ENCODE measurements at places on chromosomes 2 and 18.

DNA sequence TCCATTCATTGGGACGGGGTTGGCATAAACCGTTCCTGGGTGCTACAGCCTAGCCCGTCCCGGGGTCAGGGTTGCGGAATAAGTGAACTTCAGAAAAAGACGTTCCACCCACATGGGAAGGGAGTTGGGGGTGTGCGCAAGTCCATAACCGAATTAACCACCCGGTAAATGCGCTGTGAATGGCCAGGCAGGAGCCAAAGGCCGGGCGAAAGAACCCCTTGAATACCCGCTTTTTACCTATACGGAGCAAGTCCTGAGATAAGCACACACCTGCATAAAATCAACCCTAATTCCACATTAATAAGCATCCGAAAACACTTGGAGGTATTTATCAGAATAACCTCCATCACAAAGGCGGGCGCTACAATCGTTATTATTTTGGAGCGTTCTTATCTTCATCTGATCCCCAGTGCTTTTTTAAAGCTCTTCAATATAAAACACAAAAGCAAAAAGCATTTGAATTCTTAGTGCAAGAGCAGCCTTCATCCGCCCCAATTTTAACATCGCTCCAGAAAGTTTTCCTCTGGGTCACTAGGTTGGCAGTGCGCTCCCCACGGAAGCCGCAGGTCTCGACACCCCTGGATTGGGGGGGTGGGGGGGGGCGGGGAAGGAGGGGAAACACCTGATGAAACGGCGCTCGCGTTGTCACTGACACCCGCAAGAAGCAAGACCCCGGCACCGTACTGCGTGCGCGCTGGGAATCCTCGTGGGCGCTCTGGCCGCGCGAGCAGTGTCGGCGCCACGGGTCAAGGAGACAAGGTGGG lies 1.2 kb downstream of the SATB2 start:
- no peak for DNase-seq

DNA sequence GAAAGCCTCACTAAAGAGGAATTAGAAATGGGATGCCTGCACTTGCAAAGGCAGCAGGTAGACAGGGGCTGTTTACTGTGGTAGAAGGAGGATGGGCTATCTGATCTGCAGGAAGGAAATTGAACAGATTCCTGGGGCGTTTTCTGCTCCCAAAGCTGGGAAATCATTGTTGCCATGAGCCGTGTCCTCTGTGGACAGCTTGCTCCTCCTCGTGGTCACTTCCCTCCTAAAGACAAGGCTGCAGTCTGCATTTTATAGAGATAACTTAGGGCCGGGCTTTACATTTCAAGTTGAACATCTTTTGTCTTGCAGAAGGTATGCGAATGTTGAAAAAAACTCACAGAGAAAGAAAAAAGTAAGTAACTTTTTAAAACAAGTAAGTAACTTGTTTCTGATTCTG lies 50.9 kb downstream of the DCDC2C start:
- no peak for DNase-seq

GRCh38 chr18:10564975-10565773 lies 39.3 kb downstream of the NAPG start:
- no peak for DNase-seq

- DNase-seq = peak; percentile 45
These were observed 6.8 kb upstream of the TEX51 start for GRCh38 chr2:126891681-126892500.

- no peak for DNase-seq
These were observed 74.4 kb upstream of the MAP4K4 start for GRCh38 chr2:101623031-101623521.

- DNase-seq = no peak
These were observed 30.6 kb downstream of the MAPRE2 start for GRCh38 chr18:35071819-35072247.

- no peak for DNase-seq
These were observed 558.5 kb downstream of the CPS1 start for GRCh38 chr2:211114826-211115455.

DNA sequence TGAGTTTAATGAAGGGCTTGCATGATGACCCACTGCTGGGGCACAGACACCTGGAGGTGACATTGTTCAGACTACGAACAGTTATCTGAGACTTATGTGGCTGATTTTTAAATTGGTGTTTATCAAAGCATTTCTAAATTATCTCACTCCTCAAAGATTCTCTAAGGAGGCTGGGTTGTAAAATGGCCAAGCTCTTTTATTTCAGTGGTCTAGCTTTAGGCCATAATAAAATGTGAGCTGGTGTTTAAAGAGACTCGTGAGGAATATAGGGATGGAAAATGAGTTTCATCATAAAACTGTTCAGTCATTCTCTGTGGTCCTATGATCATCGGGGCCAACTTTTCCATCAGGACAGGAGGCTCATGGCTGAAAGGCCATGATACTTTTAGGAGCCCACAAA lies 93.4 kb downstream of the SPP2 start:
- DNase-seq = no peak

DNA sequence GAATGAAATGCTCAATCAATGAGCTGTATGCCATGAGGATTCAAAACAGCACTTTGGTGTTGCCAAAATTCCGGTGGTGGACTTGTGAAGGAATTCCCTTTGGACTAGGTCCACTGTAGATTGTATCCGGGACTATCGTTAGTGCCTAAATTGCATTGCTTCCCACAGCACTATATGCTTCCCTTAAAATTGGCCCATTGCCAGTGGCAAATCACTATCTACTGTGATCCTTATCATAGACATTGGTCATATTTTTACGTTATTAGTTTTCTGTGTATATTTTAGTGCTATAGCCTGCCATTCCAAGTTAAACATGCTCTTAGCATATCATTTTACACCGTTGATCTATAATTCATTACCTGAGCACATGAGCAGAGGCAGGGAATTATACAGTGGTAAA lies 1.7 kb downstream of the PJVK start:
- no peak for DNase-seq

DNA sequence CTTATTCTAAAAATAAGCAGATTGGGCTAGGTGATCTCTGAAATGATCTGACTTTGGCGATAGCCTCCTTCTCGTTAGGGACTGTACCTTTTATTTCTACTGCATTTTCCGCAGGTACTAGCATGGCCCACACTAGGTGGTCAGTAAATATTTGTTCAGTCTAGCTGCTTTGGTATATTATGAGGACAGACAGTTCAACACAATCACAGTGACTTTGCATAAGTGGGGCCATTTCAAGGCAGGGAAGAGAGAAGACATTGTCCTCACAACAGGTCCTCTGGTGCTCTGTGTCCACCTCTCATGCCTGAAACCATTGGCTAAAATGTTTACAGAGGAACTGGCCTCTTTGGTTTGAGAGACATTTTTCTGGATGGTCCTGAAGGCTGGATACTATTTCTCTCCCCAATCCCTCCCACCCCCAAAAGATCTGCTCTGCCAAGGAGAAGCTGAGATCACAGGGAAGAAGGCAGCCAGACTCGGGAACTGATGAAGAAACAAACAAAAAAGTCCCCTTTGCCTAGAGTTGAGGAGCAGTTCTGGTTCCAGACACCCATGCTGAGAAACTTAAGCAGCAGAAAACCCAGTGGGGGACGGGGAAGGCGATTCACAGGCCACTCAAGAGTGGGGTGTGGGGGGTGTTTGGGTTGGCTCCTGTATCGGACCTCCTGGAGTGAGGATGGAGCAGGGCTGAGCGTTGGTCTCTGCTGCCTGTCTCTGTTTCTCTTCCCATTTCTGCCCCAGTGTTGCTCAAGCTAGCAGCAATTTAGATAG lies 2.9 kb upstream of the TNP1 start:
- DNase-seq = no peak

DNA sequence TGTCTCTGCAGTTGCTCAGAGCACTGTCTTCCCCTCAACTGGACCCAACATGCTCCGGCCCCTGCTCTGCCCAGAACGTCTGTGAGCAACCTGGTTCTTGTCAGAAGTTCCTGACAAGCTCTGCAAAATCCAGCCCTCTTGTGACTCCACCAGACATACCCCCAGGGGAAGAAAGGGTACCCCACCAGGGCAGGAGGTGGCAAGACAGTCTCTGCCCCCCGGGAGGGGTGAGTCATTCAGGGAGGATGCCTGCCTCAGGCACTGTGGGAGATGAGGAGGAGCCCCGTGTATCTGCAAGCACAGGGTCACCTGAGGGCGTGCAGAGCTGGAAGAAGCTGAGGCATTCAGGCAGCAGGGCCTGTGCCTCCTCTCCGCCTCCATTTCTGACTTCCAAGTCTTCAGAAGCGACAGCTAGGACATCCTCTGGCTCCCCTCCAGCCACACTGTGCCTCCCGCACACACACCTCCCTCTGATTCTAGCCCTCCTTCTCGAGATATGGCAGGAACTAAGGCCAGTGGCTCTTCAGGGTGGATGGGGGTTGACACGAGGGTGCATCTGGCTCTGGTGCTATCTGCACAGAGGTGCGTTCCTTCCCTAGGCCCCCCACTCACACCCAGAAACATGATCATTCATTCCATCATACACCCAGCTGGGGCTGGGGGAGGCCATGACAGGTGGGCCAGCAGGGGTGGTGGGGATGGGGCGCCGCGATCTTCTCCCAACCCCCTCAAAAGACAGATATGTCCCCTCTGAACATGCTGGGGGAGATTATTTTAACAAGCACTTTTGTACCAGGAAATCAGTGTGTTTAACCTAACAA lies 222.2 kb downstream of the CYP26B1 start:
- DNase-seq = no peak

DNA sequence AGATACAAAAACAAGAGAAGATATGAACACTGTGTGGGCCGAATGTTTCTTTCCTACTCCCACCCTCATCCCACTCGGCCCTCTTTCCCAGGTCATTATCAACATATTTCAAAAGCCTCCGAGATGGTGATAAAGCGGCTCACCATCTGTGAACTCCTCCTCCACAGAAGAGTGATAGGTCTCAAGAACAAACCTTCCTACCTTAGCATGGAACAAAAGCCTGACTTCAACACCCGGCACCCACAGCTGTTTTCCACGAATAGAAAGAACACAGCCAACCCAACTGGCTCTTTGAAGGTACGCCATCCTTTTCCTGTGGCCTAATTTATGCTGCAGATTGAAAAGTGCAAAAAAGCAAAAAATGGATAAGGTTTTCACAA lies 28.8 kb downstream of the BCL2 start:
- DNase-seq = no peak

DNA sequence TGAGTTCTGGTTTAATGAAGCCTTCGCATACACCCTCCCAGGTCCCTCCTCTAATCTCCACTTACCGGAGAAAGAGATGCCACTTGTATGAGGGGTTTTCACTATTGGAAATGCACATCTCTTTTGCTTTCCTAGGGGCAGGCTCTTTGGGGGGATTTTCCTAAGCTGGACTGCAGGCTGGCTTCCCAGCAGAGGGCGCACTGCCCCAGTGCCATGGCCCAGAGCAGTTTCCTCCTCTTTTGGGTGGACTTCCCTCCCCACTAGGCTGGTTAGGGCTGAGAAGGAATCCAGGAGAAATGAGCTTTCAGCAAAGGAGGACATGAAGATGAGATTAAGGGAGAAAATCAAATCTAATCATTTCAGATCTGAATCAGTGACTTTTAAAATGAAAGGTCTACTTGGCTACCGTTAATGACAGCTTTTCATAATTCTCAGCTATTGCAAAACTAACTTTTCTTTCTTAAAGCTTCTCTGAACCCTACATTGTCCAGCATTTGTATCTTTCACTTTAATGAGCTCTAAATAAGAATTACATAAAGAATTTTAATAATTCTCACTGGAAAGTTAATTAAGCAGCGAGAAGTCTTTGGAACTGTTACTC lies 784.1 kb upstream of the FANCL start:
- peak; percentile 22 for DNase-seq

- no peak for DNase-seq
These were observed 79.7 kb downstream of the GBX2 start for GRCh38 chr2:236088368-236089057.

- DNase-seq = no peak
These were observed 15.4 kb upstream of the PMAIP1 start for GRCh38 chr18:59884351-59884750.

GRCh38 chr18:46067438-46068007 lies 4.5 kb downstream of the PSTPIP2 start:
- DNase-seq = no peak

GRCh38 chr18:45069546-45069945 lies 388.9 kb downstream of the SETBP1 start:
- DNase-seq = no peak

Data from COR-L47 (cell line).